ENCODE measurements at places on chromosomes 6 and 20. TPM values are rescaled to one million over a fixed set of nuclear protein-coding genes. Genes with fewer than 3 reads are reported as not detected.

- H3K4me3 ChIP-seq = no peak overlapping the region
- peaks cover 14% of the 10 kb centered on the region for H3K4me1 ChIP-seq
- no peaks in the 10 kb centered on the region for H3K27me3 ChIP-seq
- no peaks in the 10 kb centered on the region for H3K36me3 ChIP-seq
Measured at GRCh38 chr20:13229538-13229937, 8.5 kb downstream of the ISM1 start.

DNA sequence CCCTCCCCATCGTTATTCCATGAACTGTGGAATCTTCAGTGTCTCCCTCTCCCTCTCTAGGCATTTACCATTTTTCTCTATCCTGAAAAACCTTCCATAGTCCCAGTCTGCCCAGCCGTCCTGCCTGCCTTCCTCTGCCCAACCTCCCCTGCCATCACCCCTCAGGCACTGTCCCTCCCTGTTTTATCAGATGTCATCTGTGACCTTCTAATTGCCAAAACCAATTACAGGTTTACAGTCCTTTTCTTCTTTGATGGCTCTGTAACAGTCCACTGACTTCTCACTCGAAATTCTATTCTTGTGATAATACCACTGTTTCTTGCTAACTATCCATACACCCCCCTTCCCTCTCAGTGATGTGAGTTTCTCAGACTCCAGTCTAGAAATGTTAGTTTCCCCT lies 2.3 kb upstream of the SLC23A2 start:
- no peaks in the 10 kb centered on the region for H3K27me3 ChIP-seq
- H3K4me1 ChIP-seq = peaks cover 22% of the 10 kb centered on the region
- no peak for DNase-seq
- no peak overlapping the region for H3K27ac ChIP-seq
- no peak overlapping the region for H3K4me3 ChIP-seq

DNA sequence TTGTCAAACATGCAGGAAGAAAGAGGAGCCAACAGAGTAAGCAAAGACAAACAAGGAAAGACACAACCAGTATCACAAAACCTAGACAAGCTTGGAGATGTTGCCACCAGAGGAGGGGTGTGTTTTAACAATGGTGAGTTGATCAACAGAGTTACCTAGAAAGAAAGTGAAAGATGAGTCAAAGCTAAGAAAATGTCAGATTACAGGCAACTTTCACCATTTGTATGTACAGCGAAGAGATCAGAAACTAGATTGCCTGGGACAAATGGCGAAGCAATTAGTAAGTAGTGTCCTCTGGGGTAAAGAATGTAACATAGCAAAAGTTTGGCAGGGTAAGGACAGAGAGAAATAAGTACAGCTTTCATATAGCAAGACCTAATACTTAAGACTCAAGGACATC lies 51.6 kb upstream of the POU3F2 start:
- H3K27ac ChIP-seq = no peak overlapping the region
- peaks cover 3% of the 10 kb centered on the region for H3K27me3 ChIP-seq
- H3K36me3 ChIP-seq = no peaks in the 10 kb centered on the region
- H3K4me1 ChIP-seq = no peaks in the 10 kb centered on the region
- no peak overlapping the region for H3K4me3 ChIP-seq
- DNase-seq = no peak

DNA sequence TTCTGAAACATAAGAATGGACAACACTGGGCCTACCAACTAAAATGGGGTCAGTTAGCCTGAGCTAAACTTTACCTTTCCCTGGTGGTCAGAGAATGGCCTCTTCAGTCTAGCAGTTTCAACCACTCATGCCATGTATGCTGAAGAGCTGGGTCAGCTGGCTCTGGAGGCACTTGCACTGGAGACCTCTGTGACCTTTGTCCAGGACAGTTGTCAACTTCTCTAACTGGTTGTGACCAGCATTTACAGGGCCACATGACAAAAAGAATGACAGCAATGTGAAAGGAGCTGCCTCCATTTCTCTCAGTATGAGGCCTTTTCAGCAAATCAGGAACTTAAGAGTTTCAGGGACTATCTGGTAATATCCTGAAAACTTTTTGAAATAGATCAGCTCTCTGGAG lies 59.9 kb upstream of the TMEM30A start:
- DNase-seq = no peak
- H3K27me3 ChIP-seq = peaks cover 9% of the 10 kb centered on the region
- no peaks in the 10 kb centered on the region for H3K4me1 ChIP-seq
- no peak overlapping the region for H3K4me3 ChIP-seq

GRCh38 chr6:155216312-155217046 lies 47.3 kb upstream of the CLDN20 start:
- H3K36me3 ChIP-seq = no peaks in the 10 kb centered on the region
- H3K27ac ChIP-seq = no peak overlapping the region
- DNase-seq = no peak
- peaks cover 33% of the 10 kb centered on the region for H3K4me1 ChIP-seq
- H3K27me3 ChIP-seq = no peaks in the 10 kb centered on the region

GRCh38 chr6:33869826-33870423 lies 66.1 kb upstream of the MLN start:
- peaks cover 19% of the 10 kb centered on the region for H3K27me3 ChIP-seq
- no peak overlapping the region for H3K27ac ChIP-seq
- H3K4me3 ChIP-seq = no peak overlapping the region
- DNase-seq = no peak
- H3K4me1 ChIP-seq = no peaks in the 10 kb centered on the region

Gene VIP
- not detected for polyA plus RNA-seq

Gene SPAG4
- 0.93 TPM for polyA plus RNA-seq

GRCh38 chr6:22826961-22827360 lies 257.6 kb downstream of the HDGFL1 start:
- no peaks in the 10 kb centered on the region for H3K36me3 ChIP-seq
- H3K27ac ChIP-seq = peak overlapping the region; percentile 81
- H3K4me3 ChIP-seq = no peak overlapping the region
- DNase-seq = no peak

DNA sequence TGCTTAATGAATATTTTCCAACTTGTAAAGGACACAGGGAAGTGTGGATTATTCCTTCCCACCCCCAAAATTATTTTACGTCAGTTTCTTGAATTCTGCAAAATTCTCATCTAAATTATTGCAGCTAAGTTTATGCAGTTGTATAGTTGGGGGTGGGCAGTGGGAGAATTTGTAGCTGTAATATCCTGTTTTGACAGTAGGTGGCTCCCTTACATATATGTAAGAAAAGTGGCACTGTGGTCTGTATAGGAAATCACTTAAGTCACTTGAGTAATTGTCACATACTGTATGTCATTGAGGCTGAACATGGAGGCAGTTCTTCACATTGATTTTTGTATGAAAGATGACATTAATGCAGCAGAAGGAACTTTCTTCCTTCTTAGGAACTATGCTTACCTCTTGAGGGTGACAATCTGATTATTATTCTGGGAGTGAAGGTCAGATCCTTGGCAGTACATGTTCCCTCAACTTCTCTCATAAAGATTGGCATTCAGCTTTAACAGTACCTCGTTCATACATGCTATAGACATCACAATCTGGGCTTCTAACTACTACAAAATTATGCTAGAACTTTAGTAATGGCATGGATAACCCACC lies 14.6 kb upstream of the CFAP206 start:
- H3K4me3 ChIP-seq = no peak overlapping the region
- DNase-seq = peak; percentile 26
- no peaks in the 10 kb centered on the region for H3K4me1 ChIP-seq
- no peaks in the 10 kb centered on the region for H3K36me3 ChIP-seq
- H3K27ac ChIP-seq = no peak overlapping the region

Gene SLC17A3
- not detected for polyA plus RNA-seq

Gene PRDM13
- polyA plus RNA-seq = not detected

Gene GJA10
- polyA plus RNA-seq = not detected

GRCh38 chr20:32359633-32360332 lies 1.7 kb downstream of the ASXL1 start:
- H3K36me3 ChIP-seq = no peaks in the 10 kb centered on the region
- peak overlapping the region; percentile 77 for H3K27ac ChIP-seq
- no peak for DNase-seq
- peak overlapping the region; percentile 95 for H3K4me3 ChIP-seq

DNA sequence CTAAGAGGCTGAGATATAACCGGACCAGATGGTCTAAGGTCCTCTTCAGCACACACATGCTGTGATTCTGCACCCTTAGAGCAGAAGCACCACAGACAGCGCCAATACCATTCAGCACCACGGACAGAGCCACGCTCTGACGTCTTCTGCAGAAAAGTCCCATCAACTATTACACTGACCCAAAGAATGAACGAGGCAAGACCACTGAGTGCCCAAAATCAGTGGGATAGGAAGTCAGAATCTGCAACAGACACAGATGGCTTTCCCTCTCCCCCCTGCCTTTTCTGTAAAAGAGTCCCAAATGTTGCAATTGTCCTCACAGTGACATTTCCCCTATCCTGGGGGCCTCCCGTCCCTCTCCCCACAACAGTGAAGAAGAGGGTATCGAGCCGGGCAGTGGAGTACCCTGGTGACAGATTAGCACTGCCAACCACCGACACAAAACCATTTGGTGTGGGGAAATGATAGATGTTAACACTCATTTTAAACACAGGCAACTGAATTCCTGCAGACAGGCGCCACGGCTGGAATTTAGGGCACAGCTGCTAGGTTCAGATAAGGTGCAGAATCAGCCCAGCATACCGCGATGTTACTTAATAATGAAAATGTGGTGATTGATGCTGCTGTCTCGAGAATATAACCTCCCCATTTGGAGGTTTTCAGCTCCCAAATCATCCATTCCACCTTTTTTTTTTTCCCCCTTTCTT lies 66.6 kb upstream of the CTNNBL1 start:
- H3K4me1 ChIP-seq = no peaks in the 10 kb centered on the region
- peaks cover 22% of the 10 kb centered on the region for H3K27me3 ChIP-seq
- no peak overlapping the region for H3K27ac ChIP-seq

Gene HLA-DOB
- 12.5 TPM for polyA plus RNA-seq

Gene DNPH1
- polyA plus RNA-seq = 98.6 TPM

Gene SLC22A1
- polyA plus RNA-seq = 0.76 TPM

Gene SMOC2
- 0.85 TPM for polyA plus RNA-seq

GRCh38 chr6:5290500-5290899 lies 29.2 kb downstream of the FARS2 start:
- H3K27me3 ChIP-seq = no peaks in the 10 kb centered on the region
- H3K36me3 ChIP-seq = no peaks in the 10 kb centered on the region
- H3K27ac ChIP-seq = no peak overlapping the region
- no peak overlapping the region for H3K4me3 ChIP-seq
- peaks cover 4% of the 10 kb centered on the region for H3K4me1 ChIP-seq
- no peak for DNase-seq

DNA sequence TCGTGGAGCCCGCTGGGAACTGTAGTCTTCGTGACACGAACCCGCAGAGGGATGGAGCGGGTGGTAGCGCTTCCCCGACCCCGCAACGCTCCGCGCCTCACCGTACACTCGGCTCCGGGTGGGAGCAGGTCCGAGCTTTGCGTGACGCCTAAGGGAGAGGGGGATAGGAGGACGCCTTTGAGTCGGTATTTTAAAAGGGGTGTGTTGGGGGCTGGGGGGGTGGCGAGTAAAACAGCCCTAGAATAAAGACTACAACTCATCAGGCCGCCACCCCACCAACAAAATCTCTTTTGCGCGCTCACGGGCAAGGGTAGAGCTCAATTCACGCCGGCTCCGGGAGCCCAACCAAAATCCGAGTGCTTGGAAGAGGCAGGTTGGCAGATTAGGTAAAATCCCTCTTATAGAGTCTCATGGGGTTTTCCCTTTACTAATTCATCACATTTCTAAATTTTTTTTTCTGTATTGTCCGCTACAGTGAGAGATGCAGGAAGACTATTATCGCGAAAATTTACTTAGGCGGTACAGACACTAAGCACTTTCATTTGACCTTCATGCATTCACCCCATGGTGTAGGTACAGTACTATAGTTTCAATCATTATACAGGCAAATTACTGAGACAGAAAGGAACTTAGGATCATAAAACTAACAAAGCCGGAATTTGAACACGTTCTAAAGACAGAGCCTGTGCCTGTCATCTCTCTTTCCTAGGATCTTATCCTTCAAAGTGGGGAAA lies 706 bp upstream of the SNX14 start:
- no peak for DNase-seq
- H3K4me1 ChIP-seq = peaks cover 9% of the 10 kb centered on the region
- no peaks in the 10 kb centered on the region for H3K27me3 ChIP-seq
- H3K36me3 ChIP-seq = no peaks in the 10 kb centered on the region
- H3K4me3 ChIP-seq = peak overlapping the region; percentile 90
- H3K27ac ChIP-seq = peak overlapping the region; percentile 82

Gene BANF2
- not detected for polyA plus RNA-seq

Gene HTR1E
- polyA plus RNA-seq = not detected

- no peak overlapping the region for H3K27ac ChIP-seq
- no peak for DNase-seq
- no peaks in the 10 kb centered on the region for H3K27me3 ChIP-seq
- no peaks in the 10 kb centered on the region for H3K36me3 ChIP-seq
- no peak overlapping the region for H3K4me3 ChIP-seq
Measured at GRCh38 chr6:105645958-105646357, 243.1 kb upstream of the PREP start.

DNA sequence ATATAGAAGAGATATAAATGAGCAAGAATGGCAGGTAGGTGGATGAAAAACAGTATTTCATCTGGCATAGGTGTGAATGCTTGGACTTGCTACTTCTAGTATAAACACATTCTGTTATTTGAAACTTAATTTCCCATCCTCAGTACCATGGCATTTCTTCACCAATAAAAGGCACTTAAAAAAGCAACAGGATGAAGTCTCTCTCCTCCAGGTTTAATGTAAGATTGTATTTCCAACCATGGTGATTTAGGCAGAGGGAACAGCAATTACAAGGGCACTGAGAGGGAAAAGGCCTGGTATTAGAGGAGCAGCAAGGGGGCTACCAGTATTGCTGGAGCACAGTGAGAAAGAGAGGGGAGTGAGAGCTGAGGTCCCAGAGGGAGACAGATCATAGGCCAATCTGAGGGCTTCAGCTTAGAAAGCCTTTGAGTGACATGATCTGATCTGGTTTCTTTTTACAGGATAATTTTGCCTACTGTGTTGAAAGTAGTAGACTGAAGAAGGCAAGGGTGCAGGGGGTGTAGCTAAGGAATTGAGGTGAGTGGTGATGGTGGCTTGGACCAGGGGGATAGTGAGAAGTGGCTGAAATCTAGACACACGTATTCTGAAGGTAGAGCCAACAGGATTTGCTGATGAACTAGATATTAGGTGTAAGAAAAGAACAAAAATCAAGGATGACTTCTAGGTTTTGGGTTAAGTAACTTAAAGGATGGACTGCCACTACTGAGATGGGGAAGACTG lies 67.8 kb upstream of the SMIM29 start:
- no peaks in the 10 kb centered on the region for H3K36me3 ChIP-seq
- H3K4me3 ChIP-seq = no peak overlapping the region
- H3K27ac ChIP-seq = no peak overlapping the region

DNA sequence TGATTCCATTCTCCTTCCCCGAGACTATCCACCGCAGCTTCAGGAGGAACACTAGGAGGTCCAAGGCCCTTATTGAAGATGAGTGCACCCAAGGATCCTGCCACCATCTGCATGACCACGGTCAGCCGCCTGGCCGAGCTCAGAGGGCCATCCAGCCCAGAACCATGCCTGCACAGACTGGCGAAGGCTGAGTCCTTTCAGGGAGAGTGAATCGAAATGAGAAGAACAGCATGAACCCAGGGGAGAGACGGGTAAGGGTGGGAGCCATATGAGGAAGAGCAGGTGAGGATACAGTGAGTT lies 26.3 kb downstream of the SERPINB6 start:
- DNase-seq = no peak
- H3K4me1 ChIP-seq = no peaks in the 10 kb centered on the region
- H3K27me3 ChIP-seq = no peaks in the 10 kb centered on the region
- peaks cover 8% of the 10 kb centered on the region for H3K36me3 ChIP-seq
- no peak overlapping the region for H3K4me3 ChIP-seq

Gene WTAP
- 20.6 TPM for polyA plus RNA-seq

GRCh38 chr6:150276937-150277742 lies 91.7 kb upstream of the IYD start:
- no peaks in the 10 kb centered on the region for H3K36me3 ChIP-seq
- H3K27me3 ChIP-seq = no peaks in the 10 kb centered on the region
- H3K4me3 ChIP-seq = no peak overlapping the region
- H3K4me1 ChIP-seq = peaks cover 34% of the 10 kb centered on the region

Gene MUC22
- not detected for polyA plus RNA-seq

Gene TREM1
- not detected for polyA plus RNA-seq
